Left forelimb (tissue), 1 donor: ENCODE measurements at places on chromosomes 12 and 14.

GRCh38 chr14:67517083-67517482 is 16.0 kb upstream of the PLEKHH1 start:
- no peak for DNase-seq

DNA sequence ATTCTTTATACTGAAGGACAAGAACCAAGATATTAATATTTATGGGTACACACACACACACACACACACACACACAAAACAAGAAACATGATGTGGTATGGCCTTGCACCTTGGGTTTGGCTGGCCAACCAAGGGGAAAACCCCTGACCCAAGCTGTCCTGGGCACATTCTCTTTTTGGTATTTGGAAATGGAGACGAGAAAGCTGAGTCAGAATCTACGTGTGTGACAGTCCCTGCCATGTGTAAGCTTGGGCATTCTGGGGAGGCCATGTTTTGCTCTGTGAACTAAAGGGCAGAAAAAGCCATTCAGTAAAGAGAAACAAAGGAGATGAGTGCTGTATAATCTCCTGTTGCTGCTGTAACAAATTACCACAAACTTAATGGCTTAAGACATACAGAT is 35.6 kb downstream of the PTGER2 start:
- DNase-seq = no peak

DNA sequence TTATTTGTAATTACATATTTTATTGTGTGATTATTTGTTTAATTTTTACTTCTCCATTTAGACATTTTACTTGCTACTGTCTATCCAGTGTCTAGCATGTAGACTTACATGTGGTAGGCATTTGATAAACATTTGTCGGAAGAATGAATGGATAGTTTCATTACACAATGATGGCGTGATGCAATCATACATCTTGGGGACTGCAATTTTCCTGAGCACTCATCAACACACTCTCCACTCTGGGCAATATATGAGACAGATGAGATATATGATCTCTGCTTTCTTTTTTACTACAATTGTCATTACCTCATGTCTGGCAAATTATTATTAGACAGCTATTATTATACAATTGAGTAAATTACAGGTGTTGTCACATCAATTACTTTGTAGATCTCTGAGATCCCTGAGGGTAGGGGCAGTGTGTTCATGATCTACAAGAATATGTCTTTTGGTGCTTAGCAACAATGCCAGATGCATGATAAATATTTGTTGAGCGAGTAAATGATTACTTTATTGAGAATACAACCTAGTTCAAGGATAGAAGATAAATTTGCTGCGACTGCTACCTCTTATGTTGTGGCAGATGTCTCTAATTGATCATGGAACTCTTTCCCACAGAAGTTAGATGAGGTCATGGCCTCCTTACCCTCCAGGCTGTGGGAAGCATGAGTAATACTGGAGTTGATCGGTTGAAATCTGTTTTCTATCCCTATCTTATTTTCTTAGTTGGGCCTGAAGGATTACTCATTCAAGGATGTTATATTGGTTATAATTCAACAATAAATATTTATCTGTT is 416.0 kb downstream of the LRIG3 start:
- DNase-seq = no peak

DNA sequence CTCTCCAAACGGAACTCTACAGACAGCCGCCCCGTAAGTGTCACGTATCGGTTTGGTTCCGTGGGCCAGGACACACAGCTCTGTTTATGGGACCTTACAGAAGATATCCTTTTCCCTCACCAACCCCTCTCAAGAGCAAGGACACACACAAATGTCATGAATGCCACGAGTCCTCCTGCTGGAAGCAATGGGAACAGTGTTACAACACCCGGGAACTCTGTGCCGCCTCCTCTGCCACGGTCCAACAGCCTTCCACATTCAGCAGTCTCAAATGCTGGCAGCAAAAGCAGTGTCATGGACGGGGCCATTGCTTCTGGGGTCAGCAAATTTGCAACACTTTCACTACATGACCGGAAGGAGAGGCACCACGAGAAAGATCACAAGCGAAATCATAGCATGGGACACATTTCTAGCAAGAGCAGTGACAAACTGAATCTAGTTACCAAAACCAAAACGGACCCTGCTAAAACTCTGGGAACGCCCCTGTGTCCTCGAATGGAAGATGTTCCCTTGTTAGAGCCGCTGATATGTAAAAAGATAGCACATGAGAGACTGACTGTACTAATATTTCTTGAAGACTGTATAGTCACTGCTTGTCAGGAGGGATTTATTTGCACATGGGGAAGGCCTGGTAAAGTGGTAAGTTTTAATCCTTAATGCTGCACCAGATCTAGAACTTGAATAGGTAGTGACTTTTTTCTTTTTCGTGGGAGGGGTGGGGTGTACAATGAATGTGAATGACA is 69.7 kb downstream of the WDR20 start:
- DNase-seq = no peak

DNA sequence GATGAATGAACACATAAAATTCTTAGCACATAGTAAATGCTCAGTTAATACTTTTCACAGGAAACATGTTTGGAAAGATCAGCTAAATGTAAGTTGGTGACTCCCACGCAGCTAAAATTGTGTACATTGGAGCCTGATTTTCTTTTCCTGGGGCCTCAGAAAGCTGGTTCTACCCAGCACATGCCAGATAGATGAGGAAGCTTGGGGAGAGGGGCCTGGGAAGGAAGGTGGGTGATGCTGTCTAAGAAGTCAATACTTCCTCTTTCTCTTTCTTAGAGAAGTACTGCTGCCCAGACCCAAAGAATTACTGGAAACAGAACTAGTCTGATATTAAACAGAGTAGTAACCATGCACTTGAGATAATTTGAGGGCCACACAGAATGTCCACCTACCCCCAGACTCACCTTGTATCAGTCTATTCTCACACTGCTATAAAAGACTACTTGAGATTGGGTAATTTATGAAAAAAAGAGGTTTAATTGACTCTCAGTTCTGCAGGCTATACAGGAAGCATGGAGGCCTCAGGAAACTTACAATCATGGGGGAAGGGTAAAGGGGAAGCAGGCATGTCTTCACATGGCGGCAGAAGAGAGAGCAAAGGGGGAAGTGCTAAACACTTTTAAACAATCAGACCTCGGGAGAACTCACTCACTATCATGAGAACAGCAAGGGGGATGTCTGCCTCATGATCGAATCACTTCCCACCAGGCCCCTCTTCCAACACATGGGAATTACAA is 123.3 kb upstream of the MED13L start:
- DNase-seq = no peak
